ENCODE measurements at places on chromosomes 7 and 10. TPM values are rescaled to one million over a fixed set of nuclear protein-coding genes. Genes with fewer than 3 reads are reported as not detected.
A peak's percentile ranks its signal among the peaks of the same experiment; 100 is the strongest.

GRCh38 chr7:120550494-120551048 is 277.6 kb downstream of the KCND2 start:
- no peaks in the 10 kb centered on the region for H3K4me1 ChIP-seq
- no peaks in the 10 kb centered on the region for H3K27me3 ChIP-seq
- H3K36me3 ChIP-seq = no peaks in the 10 kb centered on the region
- no peak for DNase-seq

DNA sequence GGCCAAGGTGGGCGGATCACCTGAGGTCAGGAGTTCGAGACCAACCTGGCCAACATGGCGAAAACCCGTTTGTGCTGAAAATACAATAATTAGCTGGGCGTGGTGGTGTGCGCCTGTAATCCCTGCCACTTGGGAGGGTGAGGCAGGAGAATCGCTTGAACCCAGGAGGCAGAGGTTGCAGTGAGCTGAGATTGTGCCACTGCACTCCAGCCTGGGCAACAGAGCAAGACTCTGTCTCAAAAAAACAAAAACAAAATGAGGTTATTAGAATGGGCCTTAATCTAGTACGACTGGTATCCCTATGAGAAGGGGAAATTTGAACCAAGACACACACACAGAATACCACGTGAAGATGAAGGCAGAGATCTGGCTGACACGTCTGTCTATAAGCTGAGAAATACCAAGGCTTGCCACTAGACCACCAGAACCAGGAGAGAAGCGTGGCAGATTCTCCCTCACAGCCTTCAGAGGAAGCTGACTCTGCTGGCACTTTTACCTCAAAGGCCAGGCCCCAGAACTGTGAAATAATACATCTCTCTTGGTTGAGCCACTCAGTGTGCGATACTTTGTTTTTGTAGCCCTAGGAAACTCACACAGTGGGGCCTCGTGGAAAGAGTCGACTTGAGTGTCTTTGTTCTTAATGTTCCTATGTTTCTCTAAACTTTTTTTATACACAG is 59.6 kb downstream of the TMEM209 start:
- peaks cover 17% of the 10 kb centered on the region for H3K27me3 ChIP-seq
- no peak overlapping the region for H3K27ac ChIP-seq
- H3K36me3 ChIP-seq = peaks cover 5% of the 10 kb centered on the region
- no peak for DNase-seq
- H3K4me3 ChIP-seq = peak overlapping the region; percentile 51
- H3K4me1 ChIP-seq = peaks cover 44% of the 10 kb centered on the region

- H3K36me3 ChIP-seq = no peaks in the 10 kb centered on the region
- peaks cover 7% of the 10 kb centered on the region for H3K4me1 ChIP-seq
- DNase-seq = no peak
Measured at GRCh38 chr7:82674268-82674667, 230.7 kb upstream of the CACNA2D1 start.

Gene ZNF736
- 15.8 TPM for total RNA-seq

- H3K4me1 ChIP-seq = peaks cover 11% of the 10 kb centered on the region
- no peak overlapping the region for H3K27ac ChIP-seq
- DNase-seq = no peak
- H3K4me3 ChIP-seq = no peak overlapping the region
Measured at GRCh38 chr10:124010024-124010423, 83.4 kb downstream of the CHST15 start.

Gene UTF1
- total RNA-seq = 0.38 TPM

Gene WDFY4
- 0.54 TPM for total RNA-seq

Gene CTAGE8
- total RNA-seq = 0.80 TPM

Gene C7orf57
- total RNA-seq = not detected
